ENCODE measurements at places on chromosomes 4 and X.

GRCh38 chr4:172995161-172995560 is 173.4 kb upstream of the GALNT7 start:
- DNase-seq: no peak

DNA sequence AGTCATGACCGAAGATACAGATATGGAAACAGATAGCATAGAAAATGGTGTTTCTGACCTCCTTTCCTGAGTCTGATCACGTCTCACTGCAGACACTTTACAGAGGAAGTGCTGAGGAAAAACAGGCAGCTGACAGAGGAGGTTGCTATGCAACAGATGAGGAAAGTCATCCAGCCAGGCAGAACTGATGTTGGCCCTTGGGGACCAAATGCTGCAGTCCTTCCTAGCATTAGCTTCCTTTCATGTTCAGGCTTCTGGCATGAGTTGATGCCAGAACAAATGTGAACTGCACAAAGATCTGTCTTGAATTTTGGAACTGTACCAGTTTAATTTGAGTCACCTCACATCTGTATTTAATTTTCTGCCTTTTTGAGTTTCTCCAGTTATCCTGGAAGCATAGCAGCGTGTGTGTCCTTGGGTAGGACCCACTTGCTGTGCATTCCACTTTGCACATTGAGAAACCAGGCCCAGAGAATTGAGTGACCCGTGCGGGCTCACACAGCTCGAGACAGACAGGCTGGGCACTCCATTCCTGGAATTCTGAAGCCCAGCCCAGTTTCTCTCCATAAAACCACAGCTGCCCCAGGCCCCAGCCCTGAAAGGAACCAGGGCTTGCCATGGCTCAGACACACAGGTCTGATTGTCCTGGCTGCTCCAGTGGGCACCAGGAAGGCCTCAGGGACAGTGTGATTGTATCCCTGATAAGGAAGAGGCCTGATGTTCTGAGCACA is 1.4 kb upstream of the MAGED1 start:
- DNase-seq: peak; percentile 4

DNA sequence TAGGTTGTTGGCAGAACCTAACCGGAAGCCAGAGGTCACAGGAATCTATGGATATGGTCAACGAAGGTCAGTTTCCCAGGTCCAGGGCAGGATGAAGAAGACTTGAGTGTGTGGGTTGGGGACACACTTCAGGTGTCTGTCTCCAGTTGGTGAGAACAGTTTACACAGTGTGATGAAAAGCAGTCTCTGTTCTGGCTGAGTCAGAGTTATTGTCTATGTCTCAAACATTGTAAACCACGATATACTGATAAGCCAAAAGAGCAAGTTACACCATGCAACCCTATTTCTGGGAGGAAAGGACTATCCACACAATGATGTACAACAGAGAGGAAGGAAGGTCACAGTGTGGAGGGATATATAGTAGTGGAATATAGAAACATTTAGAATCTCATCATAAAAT is 187.1 kb upstream of the C1QTNF7 start:
- no peak for DNase-seq

- peak; percentile 16 for DNase-seq
These were observed 20.6 kb downstream of the ZDHHC9 start for GRCh38 chrX:129823115-129823514.

DNA sequence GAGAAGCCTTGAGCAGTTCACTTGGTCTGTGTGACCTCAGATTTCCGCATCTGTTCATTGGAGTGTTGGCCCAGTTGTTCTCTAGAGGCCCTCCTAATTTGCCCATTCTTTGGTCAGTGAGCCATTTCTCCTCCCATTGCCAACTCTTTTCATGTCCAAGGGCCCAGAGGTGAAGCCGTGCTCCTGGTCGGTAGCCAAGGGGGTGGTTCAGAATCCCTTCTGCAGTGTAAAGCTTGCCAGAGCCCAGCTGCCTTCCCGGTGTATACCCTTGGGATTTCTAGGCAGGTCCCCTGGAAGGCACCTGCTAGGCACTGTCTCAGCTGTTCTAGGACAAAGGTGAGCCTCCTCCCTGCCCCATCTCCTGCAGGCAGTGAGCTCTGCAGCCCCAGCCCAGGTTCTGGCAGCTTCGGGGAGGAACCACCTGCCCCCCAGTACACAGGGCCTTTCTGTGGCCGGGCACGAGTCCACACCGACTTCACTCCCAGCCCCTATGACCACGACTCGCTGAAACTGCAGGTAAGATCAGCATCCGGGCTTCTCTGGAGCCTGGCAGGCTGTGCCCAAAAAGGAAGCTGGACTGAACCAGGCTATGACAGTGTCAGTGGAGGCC is 12.3 kb downstream of the SASH3 start:
- no peak for DNase-seq

- DNase-seq: no peak
These were observed 93.4 kb downstream of the TENT5D start for GRCh38 chrX:80513625-80514024.

DNA sequence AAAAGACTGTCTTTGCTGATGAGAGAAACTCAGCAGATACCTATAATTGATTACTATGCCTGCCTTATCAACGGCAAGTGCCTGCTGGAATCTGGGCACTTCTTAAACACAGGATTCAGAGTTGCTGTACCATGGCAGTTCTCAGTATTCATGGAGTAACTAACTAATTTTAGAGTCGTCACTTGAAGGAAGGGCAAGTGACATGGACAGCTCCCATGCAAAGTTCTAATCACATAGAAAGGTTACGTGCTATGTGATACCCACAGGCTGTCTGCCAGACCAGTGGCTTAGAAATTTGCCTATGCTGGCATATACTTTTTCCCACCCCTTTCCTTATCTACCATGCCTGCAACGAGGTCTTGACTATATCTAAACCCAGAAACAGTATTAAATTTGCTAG is 931.1 kb upstream of the TENM3 start:
- no peak for DNase-seq

GRCh38 chr4:44544158-44544557 is 95.5 kb upstream of the KCTD8 start:
- DNase-seq: no peak

- DNase-seq: peak; percentile 8
These were observed 15.1 kb downstream of the TAF9B start for GRCh38 chrX:78124307-78124706.

DNA sequence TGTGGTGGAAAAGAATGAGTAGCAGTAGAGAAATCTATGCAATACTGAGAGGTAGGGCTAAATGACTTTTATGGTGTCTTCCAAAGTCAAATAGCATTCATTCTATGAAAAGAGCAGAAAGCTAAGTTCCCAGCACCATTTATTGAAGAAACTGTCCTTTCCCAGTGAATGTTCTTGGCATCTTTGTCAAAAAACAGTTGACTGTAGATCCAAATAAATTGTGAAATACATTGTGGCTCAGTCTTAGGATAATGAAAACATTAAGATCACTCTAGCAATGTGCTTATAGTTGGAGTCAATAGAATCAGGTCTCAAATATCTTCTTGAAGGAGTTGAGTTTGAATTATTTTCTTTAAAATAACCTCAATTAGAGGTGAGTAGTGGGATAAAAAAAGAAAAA is 19.4 kb downstream of the AREG start:
- no peak for DNase-seq

GRCh38 chr4:1403177-1403583 is 3.1 kb downstream of the NKX1-1 start:
- no peak for DNase-seq

DNA sequence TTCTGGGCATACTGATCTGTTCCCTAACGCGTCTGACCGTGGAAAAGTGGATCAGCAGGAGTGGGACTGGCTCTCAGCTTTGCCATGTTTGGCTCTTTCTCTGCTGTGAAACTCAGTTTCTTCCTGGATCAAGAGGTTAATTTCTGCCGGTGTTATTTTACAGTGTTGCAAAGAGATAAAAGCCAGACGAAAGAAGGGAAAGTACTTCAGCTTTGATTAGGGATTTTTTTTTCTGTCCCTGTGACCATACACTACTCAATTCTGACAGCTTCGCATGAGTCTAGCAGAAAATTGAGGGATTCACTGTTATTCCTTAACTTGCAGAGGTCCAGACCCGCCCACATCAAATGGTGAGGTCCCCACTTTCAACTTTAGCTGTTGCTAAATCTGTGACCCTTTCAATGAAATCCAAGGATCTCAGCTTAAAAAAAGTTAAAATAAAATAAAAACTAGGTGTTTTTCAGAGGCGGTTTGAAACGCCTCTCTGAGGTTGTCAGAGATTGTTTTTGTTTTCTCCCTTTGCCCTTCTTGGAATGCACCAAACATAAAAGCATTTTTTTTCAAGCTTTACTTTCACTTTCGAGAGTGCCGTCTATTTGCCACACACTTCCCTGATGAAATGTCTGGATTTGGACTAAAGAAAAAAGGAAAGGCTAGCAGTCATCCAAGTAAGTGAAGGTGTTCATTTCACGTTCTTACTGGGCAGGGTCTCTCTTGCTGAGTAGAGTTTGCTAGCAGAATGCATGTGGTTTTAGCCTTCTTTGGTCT is at the start of gene TLR3:
Gene TLR3 (plus strand): TSS at position 576 of the 768 bp plus-strand sequence. CDS start 7,464 bp downstream, outside the sequence.
- DNase-seq: no peak

DNA sequence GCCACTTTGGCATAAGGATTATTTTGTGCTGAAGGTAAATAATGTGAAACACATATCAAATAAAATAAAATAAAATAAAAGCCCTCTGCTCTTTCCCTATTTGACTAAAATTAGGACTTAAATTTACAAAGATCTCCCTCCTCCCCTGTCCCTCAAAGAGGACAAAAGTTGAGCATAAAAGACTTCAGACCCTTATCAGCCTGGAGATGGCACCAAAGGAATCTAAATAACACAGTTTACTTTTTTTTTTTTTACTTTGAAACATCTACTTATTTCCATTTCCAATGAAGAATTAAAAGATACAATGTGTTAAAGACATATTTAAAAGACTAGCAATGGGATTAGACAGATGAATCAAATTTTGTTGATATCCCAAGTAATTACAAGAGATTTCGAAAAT is 89.7 kb downstream of the EPHA5 start:
- no peak for DNase-seq

DNA sequence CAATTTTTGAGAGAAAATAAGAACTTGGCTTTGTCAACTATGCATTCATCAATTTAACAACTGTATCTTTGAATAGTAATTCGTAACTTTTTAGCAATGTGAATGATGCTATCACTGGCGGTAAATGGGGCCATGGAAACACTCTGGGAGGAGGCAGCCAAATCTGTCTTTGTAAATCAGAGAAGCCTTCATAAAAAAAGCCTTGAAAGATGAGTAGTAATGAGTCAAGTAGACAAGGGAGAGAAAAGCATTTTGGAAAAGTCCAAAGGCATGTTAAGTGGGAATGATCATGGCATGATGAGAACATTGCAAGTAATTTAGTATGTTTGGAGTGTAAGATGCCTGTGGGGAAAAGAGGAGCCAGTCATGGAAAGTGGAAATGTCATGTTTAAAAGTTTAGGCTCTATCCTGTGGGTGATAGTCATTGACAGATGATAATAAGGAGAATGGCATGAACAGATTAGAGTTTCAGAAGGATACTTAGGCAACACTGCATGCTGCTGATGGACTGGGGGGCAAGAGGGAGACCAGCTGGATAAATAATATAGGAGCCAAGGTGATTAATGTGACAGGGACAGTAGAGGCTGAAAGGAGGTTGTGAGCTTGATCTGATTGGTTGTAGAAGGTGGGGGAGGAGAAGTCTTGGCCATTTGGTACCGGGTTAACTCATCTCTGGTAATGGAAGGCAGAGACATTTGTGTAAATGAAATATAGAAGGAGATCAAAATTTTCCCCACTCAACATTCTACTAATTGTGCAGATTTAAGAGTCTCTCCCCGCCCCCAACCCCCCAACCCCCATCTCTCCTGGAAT is 16.3 kb downstream of the SPRY1 start:
- DNase-seq: no peak

DNA sequence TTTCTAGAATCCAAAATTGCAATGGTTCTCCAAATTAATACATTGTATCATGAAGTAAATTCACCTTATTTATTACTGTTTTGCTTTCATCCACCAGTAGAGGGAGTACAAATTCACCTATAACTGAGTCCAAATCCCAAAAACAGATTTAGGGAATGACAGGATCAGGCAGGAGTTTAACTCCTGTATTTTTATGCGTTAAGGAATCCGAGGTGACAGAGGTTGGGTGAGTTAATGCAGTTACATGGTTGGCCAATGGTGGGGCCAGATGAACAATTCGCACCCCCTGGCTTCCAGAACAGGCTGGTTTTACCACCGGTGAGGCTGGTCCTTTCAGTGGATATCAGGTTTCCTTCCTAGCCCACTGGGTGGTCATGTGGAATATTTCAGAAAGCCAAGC is 82.4 kb downstream of the MTNR1A start:
- DNase-seq: no peak

DNA sequence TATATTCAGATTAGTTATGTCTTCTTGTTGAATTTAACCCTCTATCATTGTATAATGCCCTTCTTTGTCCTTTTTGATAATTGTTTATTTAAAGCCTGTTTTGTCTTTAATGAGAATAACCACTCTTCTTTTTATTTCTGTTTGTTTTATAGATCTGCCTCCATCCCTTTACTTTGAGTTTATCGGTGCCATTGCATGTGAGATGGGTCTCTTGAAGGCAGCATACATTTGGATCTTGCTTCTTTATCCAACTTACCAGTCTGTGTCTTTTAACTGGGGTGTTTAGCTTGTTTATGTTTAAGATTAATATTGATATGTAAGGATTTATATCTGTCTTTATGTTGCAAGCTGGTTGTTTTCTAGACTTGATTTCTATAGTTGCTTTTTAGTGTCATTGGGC is 115.8 kb downstream of the RTL3 start:
- DNase-seq: no peak

- no peak for DNase-seq
These were observed 372.9 kb downstream of the STIM2 start for GRCh38 chr4:27233531-27233930.

GRCh38 chr4:186819342-186820086 is 95.9 kb upstream of the FAT1 start:
- no peak for DNase-seq

DNA sequence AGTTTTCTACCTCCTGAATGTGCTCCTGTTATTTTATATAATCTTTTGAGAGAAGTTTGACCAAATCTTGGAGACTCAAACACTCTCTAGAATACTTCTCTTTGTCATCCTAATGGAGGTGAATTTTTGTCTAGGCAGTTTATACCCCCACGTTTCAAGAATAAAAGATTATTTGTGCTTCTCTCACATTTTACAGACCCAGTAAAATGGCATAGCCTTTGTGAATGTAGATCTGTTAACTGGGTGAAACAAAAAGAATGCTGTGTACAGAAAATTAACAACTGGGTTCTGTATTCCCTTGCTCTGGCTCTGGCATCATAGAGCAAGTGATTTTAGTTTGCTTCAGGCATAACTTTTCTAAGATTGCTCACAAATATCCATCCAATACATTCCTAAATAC is 26.1 kb downstream of the GASK1B start:
- DNase-seq: no peak

GRCh38 chr4:135274416-135274815 is 1072.8 kb upstream of the PABPC4L start:
- no peak for DNase-seq

- no peak for DNase-seq
These were observed 66.2 kb downstream of the IL15 start for GRCh38 chr4:141702472-141703182.

GRCh38 chr4:159173886-159174285 is 71.0 kb downstream of the RAPGEF2 start:
- DNase-seq: no peak

- no peak for DNase-seq
These were observed 183.9 kb upstream of the PCDH7 start for GRCh38 chr4:30536231-30536630.
